ENCODE measurements at places on chromosomes 11 and 22. TPM values are rescaled to one million over a fixed set of nuclear protein-coding genes. Genes with fewer than 3 reads are reported as not detected.

- no peak for DNase-seq
Measured at GRCh38 chr11:109423466-109424190, 1.6 kb downstream of the C11orf87 start.

- no peak for DNase-seq
Measured at GRCh38 chr11:132944569-132944944, 587.7 kb downstream of the OPCML start.

DNA sequence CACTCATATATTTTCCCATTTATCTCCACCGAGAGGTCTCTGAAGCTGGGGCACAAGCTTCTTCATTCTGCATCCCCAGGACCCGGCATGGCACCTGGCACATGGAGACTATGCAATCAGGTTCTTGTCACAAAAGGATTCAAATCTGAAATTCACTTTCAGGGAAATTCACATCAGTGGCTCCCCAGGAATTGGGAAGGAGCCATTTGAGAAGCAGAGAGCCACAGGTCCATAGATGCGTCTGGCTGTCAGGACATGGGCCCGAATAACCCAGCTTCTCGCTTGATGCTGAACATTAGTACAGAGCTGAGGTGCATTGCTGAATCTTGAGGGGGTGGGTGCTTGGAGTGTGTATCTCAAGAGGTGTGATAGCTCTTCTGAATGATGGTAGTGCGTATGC lies 82.5 kb downstream of the TSPAN18 start:
- no peak for DNase-seq

HTR3B gene
- total RNA-seq = not detected

NCF4 gene
- total RNA-seq = 59.9 TPM

Measured in activated CD4-positive, alpha-beta memory T cell treated with anti-CD3 and anti-CD28 coated beads, Interleukin-2, amount 10 ng/mL, durations not matched to agents 7 days and 5 days (primary cell).